ENCODE measurements at places on chromosomes 6 and 20.

- no peak for DNase-seq
Observed at GRCh38 chr6:3366596-3367413, 90.0 kb downstream of the SLC22A23 start.

DNA sequence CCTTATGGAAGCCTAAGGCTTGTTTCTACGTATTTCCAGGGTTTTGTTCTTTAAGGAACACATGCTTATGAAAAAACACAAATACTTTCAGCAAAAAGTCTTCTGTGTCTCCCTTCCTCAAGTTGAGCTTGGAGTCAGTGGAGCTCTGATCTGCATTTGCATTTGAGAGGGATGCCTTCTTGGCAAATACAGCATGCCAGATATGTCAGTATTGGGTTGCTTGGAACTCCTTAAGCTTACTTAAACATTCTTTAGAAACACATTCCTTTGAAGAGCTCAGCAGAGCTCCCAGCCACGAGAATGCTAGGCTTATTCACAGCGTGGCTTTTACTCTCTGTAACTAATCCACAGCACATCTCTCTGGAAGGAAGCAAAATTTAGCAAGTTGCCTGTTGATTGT is 68.3 kb downstream of the ANKRD6 start:
- peak; percentile 7 for DNase-seq

GRCh38 chr6:113481910-113482309 is 375.2 kb upstream of the MARCKS start:
- DNase-seq, result no peak

GRCh38 chr6:135828021-135828420 is 23.5 kb upstream of the PDE7B start:
- DNase-seq, result no peak

GRCh38 chr6:90874931-90875330 is 288.1 kb upstream of the MAP3K7 start:
- DNase-seq, result no peak

GRCh38 chr6:16766043-16766536 is 4.8 kb upstream of the ATXN1 start:
- peak; percentile 77 for DNase-seq

- DNase-seq, result no peak
Observed at GRCh38 chr6:168880271-168880670, 373.4 kb downstream of the THBS2 start.

DNA sequence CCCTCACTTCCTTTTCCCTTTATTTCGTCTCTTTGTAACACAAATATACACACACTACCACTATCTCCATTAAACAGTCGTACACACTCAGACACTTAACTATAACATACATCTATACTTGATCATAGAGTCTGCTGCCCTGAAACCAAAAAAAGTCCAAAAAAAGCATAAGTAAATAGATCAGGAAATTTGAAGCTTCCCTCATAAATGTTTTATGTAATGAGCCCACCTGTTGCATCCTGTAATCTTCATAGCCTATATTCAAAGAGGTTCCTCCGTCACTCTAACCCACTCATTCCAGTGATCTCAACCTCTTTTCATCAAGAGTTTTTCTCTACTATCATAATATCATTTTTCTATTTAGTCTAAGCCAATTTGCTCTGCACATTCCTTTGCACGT is 6.9 kb upstream of the OR12D2 start:
- DNase-seq, result no peak

DNA sequence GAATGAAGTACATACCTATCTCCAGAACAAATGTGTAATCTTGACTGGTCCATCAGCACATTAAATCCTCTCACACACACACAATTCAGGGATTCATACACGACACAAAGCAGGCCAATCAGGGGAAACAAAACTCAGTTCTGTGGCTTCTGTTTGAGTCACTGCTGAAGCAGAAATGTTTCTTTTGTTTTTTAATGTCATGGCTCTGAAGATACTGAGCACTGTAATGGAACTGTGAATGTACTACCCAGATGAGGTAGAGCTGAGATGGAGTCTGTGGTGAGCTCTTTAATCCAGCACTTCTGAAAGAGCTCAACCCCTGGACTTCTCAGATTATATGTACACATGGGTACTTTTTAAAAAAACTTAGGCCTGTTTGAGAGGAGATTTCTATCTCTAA is 116.4 kb downstream of the THEMIS start:
- DNase-seq, result no peak

- DNase-seq, result no peak
Observed at GRCh38 chr20:48949304-48950170, 28.0 kb downstream of the ARFGEF2 start.
